Jurkat, Clone E6-1 (cell line): ENCODE measurements at places on chromosomes 7 and 10.

GRCh38 chr10:13928451-13928850 is 341.7 kb downstream of the PRPF18 start:
- no peak for DNase-seq

DNA sequence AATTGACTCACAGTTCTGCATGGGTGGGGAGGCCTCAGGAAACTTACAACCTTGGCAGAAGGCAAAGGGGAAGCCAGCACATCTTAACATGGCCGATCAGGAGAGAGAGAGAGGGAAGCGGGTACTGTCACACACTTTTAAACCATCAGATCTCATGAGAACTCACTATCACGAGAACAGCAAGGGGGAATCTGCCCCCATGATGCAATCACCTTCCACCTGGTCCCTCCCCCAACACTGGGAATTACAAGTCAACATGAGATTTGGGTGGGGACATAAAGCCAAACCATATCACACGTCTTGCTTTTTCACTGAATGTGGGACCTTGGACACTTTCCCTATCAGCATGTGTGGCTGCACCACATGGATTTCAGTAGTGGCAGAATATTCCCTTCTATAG is 9.0 kb upstream of the AKR1E2 start:
- DNase-seq = no peak

DNA sequence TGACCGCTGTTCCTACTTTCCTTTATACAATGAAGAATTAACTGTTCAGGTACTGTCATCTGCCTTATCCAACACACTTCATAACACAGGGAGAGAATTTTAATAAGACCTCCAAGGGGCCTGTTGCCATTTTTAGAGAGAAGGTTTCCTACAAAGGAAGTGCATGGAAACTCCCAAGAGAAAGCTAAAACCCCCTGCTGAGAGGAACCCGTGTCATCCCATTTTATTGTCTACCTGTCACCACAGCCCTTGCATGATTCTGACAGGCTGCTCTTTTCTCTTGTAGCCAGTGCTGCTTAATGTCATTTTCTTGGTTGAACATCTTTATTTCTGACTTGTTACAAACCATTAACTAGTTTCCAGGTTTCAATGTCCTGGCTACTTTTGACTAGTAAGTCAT is 98.4 kb downstream of the SNX10 start:
- DNase-seq = no peak

GRCh38 chr10:843703-844102 is 87.8 kb downstream of the LARP4B start:
- DNase-seq = no peak

GRCh38 chr10:62113680-62114079 is 155.0 kb downstream of the RTKN2 start:
- no peak for DNase-seq

- no peak for DNase-seq
Measured at GRCh38 chr7:131652934-131653333, 96.5 kb upstream of the PODXL start.

DNA sequence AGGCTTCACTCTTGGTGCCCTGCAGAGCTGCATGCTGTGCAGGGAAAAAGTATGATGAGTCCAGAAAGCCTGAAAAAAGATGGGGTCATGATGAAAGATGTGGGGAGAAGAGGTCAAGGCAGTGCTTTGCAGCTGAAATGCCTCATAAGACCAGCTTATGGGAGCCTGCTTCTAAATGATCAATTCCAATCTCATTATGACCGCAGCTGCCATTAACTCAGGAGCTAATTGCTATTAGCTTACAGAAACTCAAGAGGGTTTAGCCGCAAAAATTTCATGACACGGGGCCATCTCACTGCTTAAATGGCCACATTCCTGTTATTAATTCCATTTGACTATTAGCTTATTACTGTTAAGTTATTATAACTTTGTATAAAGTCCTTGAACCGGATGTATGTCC is 502.9 kb upstream of the ZMIZ1 start:
- DNase-seq = no peak

GRCh38 chr10:60937022-60937421 is 7.0 kb downstream of the RHOBTB1 start:
- no peak for DNase-seq

GRCh38 chr10:8315619-8316021 is 261.1 kb downstream of the GATA3 start:
- DNase-seq = no peak
